ENCODE measurements at places on chromosomes 1 and 21.

GRCh38 chr1:100782473-100783039 lies 63.0 kb downstream of the VCAM1 start:
- DNase-seq = no peak

DNA sequence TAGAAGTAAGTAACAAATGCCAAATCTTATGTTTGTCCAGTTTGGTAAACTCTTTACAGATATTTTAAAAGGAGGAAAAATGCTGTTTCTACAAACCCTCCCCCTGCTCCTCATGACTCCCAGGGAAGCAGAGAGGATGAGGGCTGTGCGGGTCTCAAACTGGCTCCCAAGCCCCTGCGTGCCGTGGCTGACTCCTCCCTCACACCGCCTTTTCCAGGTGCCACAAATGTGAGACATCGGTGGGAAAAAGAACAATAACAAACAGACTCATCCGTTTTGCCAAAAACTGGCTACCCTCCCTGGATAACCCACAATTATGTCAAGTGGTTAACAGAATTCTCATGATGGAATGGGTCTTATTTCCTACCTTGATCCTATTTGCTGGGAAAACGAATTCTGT lies 594.6 kb downstream of the PTPRU start:
- no peak for DNase-seq

GRCh38 chr1:22795366-22795714 lies 84.7 kb downstream of the EPHB2 start:
- no peak for DNase-seq

GRCh38 chr1:234722904-234723720 lies 113.1 kb upstream of the IRF2BP2 start:
- no peak for DNase-seq

GRCh38 chr21:46189959-46190490 lies 5.8 kb upstream of the SPATC1L start:
- DNase-seq = no peak

DNA sequence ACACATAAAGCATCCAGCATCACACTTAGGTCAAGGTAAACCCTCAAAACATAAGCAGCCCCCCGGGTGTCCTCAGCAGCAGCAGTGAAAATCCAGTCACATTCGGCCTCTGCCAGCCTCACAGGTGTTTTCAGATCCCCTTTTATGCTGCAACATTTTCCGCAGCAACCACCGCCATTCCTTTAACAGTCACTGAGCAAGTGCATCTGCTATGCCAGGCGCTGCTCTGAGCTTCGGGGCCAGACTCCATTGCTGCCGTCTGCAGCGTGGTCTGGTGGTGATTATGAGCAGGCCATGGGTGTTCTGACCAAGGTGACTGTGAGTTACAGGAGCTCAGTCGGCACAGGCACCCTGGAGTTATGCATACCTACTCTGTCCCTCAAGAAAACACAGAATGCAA lies 4.5 kb downstream of the URB1 start:
- DNase-seq = no peak

DNA sequence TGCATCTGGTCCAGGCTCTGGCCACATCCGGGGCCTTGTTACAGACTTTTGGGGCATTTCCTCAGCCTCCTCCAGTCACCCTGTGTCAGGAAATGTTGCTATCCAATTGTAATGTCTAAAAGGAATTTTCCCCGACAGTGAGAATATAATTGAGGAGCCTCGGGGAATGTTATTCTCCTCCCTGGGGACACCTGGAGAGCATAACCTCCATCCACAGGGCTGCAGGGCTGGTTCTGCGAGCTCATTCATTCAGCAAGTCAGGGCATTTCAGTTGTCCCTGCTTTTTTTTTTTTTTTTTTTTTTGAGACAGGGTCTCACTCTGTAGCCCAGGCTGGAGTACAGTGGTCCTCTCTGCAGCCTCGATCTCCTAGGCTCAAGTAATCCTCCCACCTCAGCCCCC lies 72.6 kb downstream of the MDM4 start:
- no peak for DNase-seq

DNA sequence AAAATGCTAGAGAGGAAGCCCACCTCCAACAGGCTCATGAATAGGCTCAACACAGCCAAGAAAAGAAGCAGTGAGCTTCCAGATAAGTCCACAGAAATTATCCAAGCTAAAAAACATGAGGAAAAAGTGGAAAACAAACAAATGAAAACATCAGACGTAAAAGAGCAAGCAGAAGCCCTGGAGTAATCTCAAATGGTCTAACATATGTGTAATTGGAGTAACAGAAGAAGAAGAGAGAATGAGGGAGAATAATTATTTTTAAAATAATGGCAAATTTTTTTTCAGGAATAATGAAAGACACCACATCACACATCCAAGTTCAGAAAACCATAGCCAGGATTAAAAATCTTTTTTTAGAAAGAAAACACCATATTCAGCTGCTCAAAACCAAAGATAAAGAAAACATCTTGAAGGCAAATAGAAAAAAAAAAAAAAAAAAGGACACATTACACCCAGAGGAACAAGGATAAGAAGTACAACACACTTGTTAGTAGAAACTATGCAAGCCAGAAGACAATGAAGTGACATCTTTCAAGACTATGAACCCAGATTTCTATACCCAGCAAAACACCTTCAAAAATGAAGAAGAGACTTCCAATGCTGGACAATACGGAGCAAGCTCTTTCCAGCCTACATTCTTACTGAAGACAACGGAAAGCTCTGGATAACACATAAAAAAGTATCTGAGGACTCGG lies 10.6 kb upstream of the SUMO3 start:
- DNase-seq = no peak

DNA sequence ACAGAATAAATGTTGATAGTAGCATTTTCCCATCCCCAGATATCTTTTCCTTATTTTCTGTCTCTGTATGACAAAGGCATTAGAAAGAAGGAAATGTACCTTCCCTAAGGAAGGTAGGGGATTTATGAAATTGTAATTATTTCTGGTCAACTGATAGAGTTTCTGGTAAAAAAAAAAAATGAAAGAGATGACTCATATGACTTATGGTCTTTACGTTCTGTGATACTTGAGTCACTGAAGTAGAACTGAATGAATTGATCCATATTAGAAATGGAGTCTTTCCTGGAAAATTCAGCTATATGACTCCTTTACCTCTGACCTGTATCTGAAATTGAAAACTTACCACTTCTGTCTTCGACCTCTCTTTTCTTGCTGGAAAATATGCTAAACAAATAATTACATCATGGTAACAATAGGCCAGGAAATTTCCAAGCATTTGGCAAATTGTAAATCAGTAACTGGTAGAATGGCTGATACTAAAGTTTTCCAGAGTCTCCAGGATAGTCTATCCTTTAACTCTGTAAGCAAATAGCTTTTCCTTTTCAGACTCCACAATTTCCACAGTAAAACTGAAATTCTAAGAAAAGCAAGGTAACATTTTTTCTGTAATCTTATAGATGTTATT lies 364.3 kb upstream of the PTBP2 start:
- DNase-seq = no peak

GRCh38 chr1:222896630-222897526 lies 82.0 kb downstream of the DISP1 start:
- no peak for DNase-seq

GRCh38 chr1:26289158-26290059 lies 9.5 kb downstream of the SH3BGRL3 start:
- no peak for DNase-seq
